ENCODE measurements at places on chromosomes 6 and 20. TPM values are rescaled to one million over a fixed set of nuclear protein-coding genes. Genes with fewer than 3 reads are reported as not detected.

Gene PRKN
- total RNA-seq: 0.34 TPM

Gene CCR6
- not detected for total RNA-seq

Gene TUBB2B
- 6.7 TPM for total RNA-seq

Gene SNRPB2
- total RNA-seq: 55.8 TPM

Gene CCN5
- total RNA-seq: not detected

Measured in dermis blood vessel endothelial cell (primary cell).